ENCODE measurements at places on chromosomes 5 and 9. TPM values are rescaled to one million over a fixed set of nuclear protein-coding genes. Genes with fewer than 3 reads are reported as not detected.

C5orf58 gene
- not detected for total RNA-seq

- no peak overlapping the region for H3K4me3 ChIP-seq
- no peaks in the 10 kb centered on the region for H3K4me1 ChIP-seq
- DNase-seq: no peak
- H3K27ac ChIP-seq: no peak overlapping the region
- peaks cover 6% of the 10 kb centered on the region for H3K27me3 ChIP-seq
Observed at GRCh38 chr5:74409712-74410111, 230.8 kb downstream of the ENC1 start.

DNA sequence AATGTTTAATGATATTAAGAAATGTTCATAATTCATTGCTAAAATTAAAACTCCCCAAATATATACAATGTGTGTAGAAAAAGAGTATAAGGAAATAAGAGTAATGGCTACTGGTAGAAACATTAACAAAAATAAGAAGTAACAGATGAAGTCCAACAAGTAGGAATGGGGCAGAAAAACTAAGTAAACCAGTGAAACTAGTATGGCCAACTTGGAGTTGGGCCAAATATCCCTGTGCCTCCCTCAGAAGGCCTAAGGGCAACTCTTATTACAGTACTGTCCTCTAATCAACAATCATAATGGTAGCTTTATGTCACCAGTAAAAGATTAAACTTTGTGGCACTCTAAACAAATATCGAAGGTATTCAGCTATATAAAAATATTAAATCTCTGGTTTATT is 93.5 kb downstream of the SSBP2 start:
- DNase-seq: no peak
- H3K4me1 ChIP-seq: peaks cover 26% of the 10 kb centered on the region
- no peak overlapping the region for H3K27ac ChIP-seq
- H3K4me3 ChIP-seq: no peak overlapping the region
- peaks cover 21% of the 10 kb centered on the region for H3K36me3 ChIP-seq
- H3K27me3 ChIP-seq: no peaks in the 10 kb centered on the region

- no peak for DNase-seq
- H3K27ac ChIP-seq: no peak overlapping the region
- no peak overlapping the region for H3K4me3 ChIP-seq
- no peaks in the 10 kb centered on the region for H3K4me1 ChIP-seq
- H3K36me3 ChIP-seq: no peaks in the 10 kb centered on the region
- peaks cover 10% of the 10 kb centered on the region for H3K27me3 ChIP-seq
Observed at GRCh38 chr9:86767373-86767772, 179.9 kb downstream of the GAS1 start.

DNA sequence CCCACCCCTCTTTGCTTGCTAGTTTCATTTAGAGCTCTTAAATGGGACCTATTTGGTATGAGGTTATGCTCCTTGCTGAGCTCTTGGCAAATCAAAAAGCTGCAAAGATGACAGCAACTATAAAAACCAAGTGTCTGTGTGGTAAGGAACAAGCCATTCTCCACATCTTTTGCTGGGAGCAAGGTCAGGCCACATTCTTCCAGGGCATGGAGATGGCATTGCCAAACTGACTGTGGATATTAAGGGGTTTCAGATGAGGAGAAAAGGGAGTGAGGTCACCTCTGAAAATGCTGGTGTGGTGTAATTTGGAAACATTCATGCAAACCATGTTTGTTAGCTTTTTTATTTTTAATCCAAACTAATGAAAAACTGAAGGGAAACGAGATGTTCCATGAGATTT is 218.8 kb upstream of the IL12B start:
- peaks cover 8% of the 10 kb centered on the region for H3K27me3 ChIP-seq
- H3K4me1 ChIP-seq: no peaks in the 10 kb centered on the region
- H3K4me3 ChIP-seq: no peak overlapping the region

DNA sequence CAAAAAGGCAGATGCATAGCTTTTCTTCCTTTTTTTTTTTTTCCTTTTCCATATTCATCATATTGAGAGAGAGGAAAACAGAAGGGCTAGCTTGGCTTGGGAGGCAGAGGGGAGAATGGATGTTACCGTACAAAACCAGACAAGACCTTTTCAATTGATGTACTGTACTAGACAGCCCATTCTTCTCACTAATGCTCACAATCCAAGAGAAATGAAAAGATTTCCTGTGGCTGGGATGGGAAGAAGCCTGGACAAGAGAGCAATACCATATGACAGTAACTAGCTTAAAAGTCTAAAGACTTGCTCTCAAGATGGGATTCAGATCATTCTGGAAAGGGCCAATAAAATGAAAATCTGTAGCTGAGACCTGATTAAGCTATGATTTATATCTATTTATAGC is 3.4 kb downstream of the CEMIP2 start:
- H3K4me3 ChIP-seq: peak overlapping the region; percentile 96
- DNase-seq: no peak
- H3K27me3 ChIP-seq: no peaks in the 10 kb centered on the region
- H3K36me3 ChIP-seq: peaks cover 4% of the 10 kb centered on the region
- H3K4me1 ChIP-seq: peaks cover 78% of the 10 kb centered on the region

GRCh38 chr9:127051881-127052595 is 70.4 kb downstream of the ANGPTL2 start:
- H3K4me1 ChIP-seq: peaks cover 22% of the 10 kb centered on the region
- H3K36me3 ChIP-seq: peaks cover 5% of the 10 kb centered on the region
- H3K4me3 ChIP-seq: no peak overlapping the region
- H3K27ac ChIP-seq: no peak overlapping the region

- H3K4me1 ChIP-seq: no peaks in the 10 kb centered on the region
- H3K27ac ChIP-seq: no peak overlapping the region
- DNase-seq: no peak
- no peaks in the 10 kb centered on the region for H3K36me3 ChIP-seq
- no peak overlapping the region for H3K4me3 ChIP-seq
- no peaks in the 10 kb centered on the region for H3K27me3 ChIP-seq
Observed at GRCh38 chr9:13190040-13190439, 89.5 kb downstream of the MPDZ start.

DNA sequence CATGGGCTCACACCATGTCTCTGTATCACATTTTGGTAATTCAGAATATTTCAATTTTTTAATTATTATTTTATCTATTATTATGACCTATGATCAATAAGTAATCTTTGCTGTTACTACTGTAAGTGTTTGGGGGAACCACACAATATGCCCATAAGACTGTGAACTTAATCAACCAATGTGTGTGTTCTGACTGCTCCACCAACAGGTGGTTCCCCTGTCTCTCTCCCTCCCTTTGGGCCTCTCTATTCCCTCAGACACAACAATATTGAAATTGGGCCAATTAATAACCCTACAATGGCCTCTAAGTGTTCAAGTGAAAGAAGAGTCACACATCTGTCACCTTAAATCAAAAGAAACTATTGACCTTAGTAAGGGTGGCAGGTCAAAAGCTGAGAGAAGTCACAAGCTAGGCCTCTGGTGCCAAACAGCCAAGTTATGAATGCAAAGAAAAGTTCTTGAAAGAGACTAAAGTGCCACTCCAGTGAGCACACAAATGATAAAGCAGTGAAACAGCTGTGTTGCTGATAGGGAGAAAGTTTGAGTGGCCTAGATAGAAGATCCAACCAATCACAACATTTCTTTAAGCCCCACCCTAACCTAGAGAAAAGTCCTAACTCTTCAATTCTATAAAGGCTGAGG is 88.7 kb downstream of the DEPDC1B start:
- no peak for DNase-seq
- H3K36me3 ChIP-seq: no peaks in the 10 kb centered on the region
- no peak overlapping the region for H3K27ac ChIP-seq

DNA sequence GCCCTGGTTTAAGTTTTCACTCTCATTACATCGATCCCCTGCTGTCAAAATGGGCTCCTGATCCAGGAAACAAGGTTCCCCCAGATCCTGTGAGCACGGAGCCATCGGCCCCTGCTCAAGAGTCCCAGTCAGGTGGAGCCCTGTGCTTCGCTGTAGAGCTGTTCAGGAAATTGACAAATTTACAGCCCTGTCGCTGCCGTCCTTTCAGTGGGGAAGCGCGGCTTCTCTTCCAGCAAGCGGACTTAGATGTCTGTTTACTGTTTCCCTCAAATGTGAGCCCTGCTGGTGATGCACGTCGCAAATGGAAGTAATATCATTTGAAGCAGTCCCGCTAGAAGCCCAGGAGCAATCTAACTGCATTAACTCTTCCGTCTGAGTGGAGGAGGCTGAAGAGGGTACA is 760.9 kb upstream of the WWC1 start:
- no peak overlapping the region for H3K4me3 ChIP-seq
- H3K27me3 ChIP-seq: no peaks in the 10 kb centered on the region
- no peaks in the 10 kb centered on the region for H3K36me3 ChIP-seq
- no peaks in the 10 kb centered on the region for H3K4me1 ChIP-seq
- H3K27ac ChIP-seq: no peak overlapping the region
